ENCODE measurements at places on chromosomes 1 and 21. TPM values are rescaled to one million over a fixed set of nuclear protein-coding genes. Genes with fewer than 3 reads are reported as not detected.

DNA sequence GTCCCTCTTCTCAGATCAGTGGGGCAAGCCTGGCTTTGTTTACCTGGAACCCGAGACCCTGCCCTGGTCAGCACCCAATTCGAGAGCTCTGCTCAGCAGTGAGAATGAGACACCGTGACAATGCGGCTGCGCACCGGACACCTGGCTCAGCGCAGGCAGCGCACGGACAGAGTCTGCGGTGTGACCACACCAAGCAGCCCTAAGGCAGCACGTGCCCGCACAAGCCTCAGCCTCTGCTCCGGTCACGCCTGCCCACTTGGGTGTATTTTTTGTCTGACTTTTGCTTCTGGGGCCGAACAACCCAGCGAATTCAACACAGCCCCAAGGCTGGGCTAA, 4.7 kb downstream of the KRTAP10-8 start:
- DNase-seq = no peak

- no peak for DNase-seq
These were observed 42.0 kb upstream of the PCBP3 start for GRCh38 chr21:45601551-45601950.

GRCh38 chr21:28893687-28894086, 99.0 kb downstream of the LTN1 start:
- DNase-seq = no peak

The HEATR1 gene
- 11.5 TPM for total RNA-seq
